Fibroblast of skin of right biceps (primary cell): ENCODE measurements at places on chromosomes 4 and X.
A peak's percentile ranks its signal among the peaks of the same experiment; 100 is the strongest.

DNA sequence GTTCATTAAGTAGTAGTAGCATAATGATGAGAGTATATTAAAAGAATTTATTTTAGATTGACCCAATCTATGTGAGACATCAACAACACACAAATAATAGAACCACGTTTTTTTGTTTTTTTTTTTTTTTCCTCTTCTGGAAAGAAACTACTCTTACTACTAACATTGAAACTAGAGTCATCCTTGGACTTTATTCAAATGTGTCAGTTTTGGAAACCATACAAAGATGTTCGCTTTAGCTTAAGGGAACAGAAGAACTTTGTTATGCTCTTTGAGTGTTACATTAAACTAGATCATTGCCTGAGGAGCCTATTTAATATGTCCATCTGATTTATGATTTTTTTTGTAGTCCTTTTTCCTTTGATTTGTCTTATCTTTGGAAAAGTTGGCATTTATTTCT lies 166.7 kb downstream of the RPA4 start:
- no peak for DNase-seq

DNA sequence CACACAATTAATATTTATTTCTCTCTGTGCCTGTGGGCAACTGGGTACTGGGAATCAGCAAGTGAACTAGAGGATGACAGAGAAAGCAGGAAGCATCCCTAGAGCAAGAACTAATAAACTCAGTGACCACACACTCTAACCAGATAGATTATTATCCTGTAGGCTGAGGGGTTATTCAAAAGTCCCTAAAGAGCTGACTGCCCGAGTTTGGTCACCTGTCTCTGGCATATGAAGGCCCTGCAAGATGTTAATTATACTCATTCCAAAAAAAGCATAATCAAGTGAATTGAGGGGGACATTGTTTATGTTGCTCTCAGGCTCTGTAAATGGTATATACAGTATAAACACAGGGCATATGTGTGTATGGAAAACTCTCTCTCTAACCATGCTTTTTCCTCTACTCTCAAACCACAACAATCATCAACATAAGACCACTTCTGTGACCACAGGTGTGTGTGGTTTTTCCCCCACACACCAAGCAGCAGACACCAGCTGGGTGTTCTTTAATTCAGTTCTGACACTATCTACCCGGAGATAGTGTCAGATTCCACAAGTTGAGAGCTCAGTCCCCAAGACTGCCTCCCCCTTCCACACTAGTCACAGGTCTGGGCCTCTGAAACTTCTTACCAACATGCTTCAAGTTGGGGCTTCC lies 6.2 kb upstream of the HPSE start:
- DNase-seq, result no peak

DNA sequence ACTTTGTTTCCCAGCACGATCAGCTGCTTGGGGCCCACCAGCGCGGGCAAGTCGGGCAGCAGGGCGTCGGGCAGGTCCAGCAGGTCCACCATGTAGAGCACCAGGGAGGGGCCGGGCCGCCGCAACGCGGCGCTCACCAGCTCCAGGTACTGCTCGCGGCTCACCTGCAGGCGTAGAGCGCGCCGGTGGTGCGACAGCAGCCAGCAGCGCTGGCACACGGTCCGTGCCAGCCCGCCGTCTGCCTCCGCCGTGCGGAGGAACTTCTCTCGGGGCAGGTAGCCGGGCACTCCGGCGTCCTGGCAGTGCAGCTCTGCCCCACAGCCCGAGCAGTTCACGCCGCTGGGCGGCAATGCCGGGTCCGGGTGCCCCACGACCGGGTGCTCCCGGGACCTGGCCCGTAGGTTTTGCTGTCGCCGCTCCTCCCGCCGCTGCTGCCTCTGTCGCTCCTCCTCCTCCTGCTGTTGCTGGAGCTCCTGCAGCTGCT lies 527 bp downstream of the NOA1 start:
- DNase-seq, result no peak

DNA sequence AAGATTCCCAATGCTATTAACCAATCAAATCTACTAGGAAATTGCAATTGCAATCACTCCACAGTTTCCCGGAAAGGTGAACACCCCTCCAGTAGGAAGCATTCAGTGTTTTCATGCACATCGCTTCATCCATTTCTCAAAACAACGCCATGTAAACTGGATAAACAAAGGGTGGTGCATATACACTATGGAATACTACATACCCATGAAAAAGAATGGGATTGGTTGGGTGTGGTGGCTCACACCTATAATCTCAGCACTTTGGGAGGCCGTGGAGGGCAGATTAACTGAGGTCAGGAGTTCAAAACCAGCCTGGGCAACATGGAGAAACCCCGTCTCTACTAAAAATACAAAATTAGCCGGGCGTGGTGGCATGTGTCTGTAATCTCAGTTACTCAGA lies 29.1 kb downstream of the DHRSX start:
- DNase-seq, result no peak

- no peak for DNase-seq
These were observed 34.4 kb upstream of the CENPU start for GRCh38 chr4:184768296-184768695.

- peak; percentile 8 for DNase-seq
These were observed 1.1 kb upstream of the SLC10A7 start for GRCh38 chr4:146522869-146523205.

- peak; percentile 73 for DNase-seq
These were observed 314.2 kb upstream of the IGFBP7 start for GRCh38 chr4:57424232-57424897.

GRCh38 chr4:48949518-48950219 lies 36.4 kb upstream of the CWH43 start:
- DNase-seq, result peak; percentile 24

GRCh38 chr4:132763465-132763864 lies 385.6 kb upstream of the PCDH10 start:
- no peak for DNase-seq

DNA sequence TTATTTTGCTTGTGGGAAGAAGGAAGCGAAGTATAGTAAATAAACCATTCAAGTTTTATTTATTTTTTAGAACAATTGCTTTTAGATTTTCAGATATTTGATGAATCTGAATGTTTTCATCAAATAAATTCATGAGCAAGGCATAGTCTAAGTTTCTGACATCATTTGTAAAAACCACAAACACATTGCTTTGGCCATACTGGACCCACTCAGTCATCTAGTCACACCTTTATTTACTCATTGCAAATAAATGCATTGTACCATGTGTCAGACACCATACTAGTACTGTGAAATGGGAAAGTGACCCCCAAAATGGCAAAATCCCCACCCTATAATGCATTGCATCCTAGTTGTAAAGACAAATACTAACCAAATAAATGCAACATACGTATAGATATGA lies 449.1 kb upstream of the SMIM31 start:
- no peak for DNase-seq

- no peak for DNase-seq
These were observed 79.5 kb downstream of the HMGB2 start for GRCh38 chr4:173254646-173255045.

DNA sequence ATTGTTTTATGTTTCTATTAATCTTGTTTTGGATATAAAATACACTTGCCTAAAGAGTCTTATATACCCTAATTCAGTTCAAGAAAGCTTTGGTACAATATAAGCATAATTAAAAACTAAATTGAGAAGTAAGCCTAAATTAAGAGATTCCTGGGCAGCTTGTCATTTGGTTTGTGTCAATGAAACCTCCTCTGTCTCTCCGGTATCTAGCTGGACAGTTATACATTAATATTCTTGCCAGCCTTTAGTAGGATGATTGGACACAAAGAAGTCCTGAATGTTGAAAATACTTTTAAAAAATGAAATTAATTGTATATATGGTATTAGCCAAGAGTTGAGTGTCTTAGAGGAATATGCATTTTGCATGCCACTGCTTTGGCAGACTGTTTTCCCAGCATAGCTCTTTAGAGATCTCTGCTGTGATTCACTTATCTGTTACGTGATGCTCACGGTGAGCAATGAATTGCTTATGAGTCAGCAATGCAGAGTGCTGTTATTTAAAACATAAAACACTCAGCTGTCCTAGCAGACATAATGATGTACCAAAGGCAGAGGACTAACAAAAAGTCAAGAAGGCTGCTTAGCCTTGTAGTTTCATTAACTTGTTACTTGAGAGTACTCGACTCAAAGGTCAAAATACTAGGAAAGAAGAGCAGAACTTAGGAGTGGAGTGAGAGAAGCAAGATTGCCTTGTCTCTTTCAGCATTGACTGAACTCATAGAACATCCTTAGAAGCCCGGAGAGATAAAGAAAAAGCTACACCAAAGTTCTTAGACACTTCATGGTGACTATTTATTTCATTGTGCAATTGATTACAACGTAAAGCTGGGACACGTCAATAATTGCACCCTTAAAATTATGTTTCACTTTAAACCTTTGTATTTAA lies 1296.1 kb upstream of the PCDH7 start:
- peak; percentile 90 for DNase-seq

DNA sequence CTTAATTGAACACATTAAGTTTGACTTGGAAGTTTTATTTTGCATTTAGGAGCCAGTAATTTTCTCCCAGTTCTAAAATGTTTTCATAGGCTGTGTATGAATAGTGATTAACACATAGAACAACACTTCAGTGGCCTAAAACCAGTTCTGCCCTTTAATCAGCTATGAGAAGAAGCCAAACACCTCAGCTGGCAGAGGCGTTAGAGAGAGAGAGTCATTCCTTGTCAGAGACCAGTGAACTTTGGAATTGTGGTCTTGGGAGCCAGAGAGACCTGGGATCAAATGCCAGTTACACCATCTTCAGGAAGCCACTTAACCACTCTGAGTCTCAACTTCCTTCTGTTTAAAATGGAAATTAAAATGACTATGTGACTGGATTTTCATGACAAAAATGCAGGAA lies 39.3 kb upstream of the PRPS2 start:
- no peak for DNase-seq

GRCh38 chr4:126592088-126592487 lies 1040.7 kb upstream of the INTU start:
- DNase-seq, result peak; percentile 28
